Tibial nerve (tissue), 4 donors: ENCODE measurements at places on chromosomes 13 and 19. TPM values are rescaled to one million over a fixed set of nuclear protein-coding genes. Genes with fewer than 3 reads are reported as not detected.

Gene LYL1
- total RNA-seq, result 21.1 TPM

Gene RNASEH2B
- total RNA-seq, result 104 TPM

Gene BBC3
- total RNA-seq, result 2.8 TPM

Gene SLAIN1
- total RNA-seq, result 6.5 TPM

Gene CD79A
- total RNA-seq, result not detected

Gene FFAR2
- total RNA-seq, result 0.22 TPM

GRCh38 chr19:14342809-14343208 lies 38.4 kb upstream of the ADGRE5 start:
- no peaks in the 10 kb centered on the region for H3K27me3 ChIP-seq
- no peaks in the 10 kb centered on the region for H3K36me3 ChIP-seq
- DNase-seq, result no peak
- no peak overlapping the region for H3K27ac ChIP-seq
- no peak overlapping the region for H3K4me3 ChIP-seq

- H3K36me3 ChIP-seq, result no peaks in the 10 kb centered on the region
- no peak overlapping the region for H3K27ac ChIP-seq
- H3K4me3 ChIP-seq, result peak overlapping the region; percentile 13
- no peak for DNase-seq
These were observed 11.9 kb downstream of the ZIC5 start for GRCh38 chr13:99959540-99960230.

DNA sequence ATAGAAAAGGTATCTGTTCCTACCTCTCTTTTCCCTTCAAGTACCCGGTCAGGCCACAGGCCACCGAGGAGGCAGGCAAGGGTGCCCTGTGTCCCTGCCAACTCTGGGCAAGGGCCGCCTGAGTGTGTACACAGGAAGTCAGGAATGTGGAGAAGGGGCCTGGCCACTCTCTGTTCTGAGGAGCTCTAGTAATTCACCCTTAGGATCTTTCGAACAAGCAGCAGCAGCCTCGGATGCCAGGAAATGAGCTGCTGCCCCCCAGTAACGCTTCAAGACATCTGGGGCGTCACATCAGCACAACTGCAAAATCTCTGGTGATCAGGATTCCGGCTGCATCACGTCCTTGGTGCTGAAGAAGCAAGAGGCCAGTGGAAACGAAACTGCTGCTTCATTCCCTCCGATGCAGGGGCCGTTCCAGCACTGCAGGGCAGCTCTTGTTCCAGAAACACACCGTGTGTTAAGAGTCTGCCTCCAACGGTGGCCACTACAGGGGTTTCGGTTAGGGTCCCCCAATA lies 2.0 kb downstream of the RAB20 start:
- no peaks in the 10 kb centered on the region for H3K4me1 ChIP-seq
- peak overlapping the region; percentile 71 for H3K4me3 ChIP-seq
- H3K36me3 ChIP-seq, result no peaks in the 10 kb centered on the region
- no peaks in the 10 kb centered on the region for H3K27me3 ChIP-seq
- DNase-seq, result no peak

- H3K36me3 ChIP-seq, result no peaks in the 10 kb centered on the region
- H3K27me3 ChIP-seq, result no peaks in the 10 kb centered on the region
- no peaks in the 10 kb centered on the region for H3K4me1 ChIP-seq
- no peak for DNase-seq
These were observed 43.0 kb downstream of the CACNA1A start for GRCh38 chr19:13463296-13463695.

DNA sequence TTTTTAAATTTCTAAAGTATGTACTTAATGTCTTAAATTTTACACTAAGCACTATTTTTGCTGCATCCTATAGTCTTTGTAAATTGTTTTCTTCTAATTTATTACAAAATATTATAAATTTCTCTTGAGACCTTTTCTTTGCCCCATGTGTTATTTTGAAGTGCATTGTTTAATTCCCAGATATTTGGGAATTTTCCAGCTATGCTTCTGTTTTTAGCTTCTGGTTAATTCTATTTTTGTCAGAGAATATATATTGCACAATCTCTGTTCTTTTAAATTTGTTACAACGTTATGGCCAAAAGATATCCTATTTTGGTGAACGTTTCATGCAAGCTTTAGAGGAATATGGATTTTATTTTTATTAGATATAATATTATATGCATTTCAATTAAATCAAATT lies 917.4 kb upstream of the MIR17HG start:
- no peaks in the 10 kb centered on the region for H3K4me1 ChIP-seq
- H3K27ac ChIP-seq, result no peak overlapping the region
- H3K27me3 ChIP-seq, result no peaks in the 10 kb centered on the region
- no peaks in the 10 kb centered on the region for H3K36me3 ChIP-seq
- no peak for DNase-seq

GRCh38 chr19:35975608-35976214 lies 19.3 kb upstream of the SDHAF1 start:
- peaks cover 26% of the 10 kb centered on the region for H3K27me3 ChIP-seq
- no peaks in the 10 kb centered on the region for H3K4me1 ChIP-seq
- no peak for DNase-seq
- H3K36me3 ChIP-seq, result no peaks in the 10 kb centered on the region

DNA sequence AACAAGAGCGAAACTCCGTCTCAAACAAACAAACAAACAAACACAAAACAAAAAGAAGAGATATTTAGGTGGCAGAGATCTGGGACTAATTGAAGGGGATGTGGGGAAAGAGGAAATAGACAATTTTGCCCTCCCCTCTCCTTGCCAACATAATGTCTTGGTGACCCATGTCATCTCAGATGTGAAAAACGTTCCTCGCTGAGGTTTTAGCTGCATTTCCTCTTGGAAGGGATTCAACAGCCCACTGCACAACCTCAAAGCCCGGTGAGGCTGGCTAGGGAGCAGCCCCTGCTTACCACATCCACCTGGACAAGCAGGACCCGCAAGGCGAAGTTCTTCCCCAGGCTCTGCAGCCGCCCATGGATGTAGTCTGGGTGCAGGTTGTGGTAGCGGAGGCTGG lies 4.9 kb downstream of the ERCC1 start:
- peaks cover 7% of the 10 kb centered on the region for H3K4me1 ChIP-seq
- H3K27me3 ChIP-seq, result no peaks in the 10 kb centered on the region
- peaks cover 82% of the 10 kb centered on the region for H3K36me3 ChIP-seq

- H3K27ac ChIP-seq, result no peak overlapping the region
- H3K36me3 ChIP-seq, result no peaks in the 10 kb centered on the region
- H3K4me3 ChIP-seq, result no peak overlapping the region
These were observed 35.3 kb downstream of the DACH1 start for GRCh38 chr13:71831716-71832115.

GRCh38 chr19:43754253-43754502 lies 584 bp downstream of the SMG9 start:
- H3K4me1 ChIP-seq, result peaks cover 19% of the 10 kb centered on the region
- H3K36me3 ChIP-seq, result peaks cover 26% of the 10 kb centered on the region
- no peaks in the 10 kb centered on the region for H3K27me3 ChIP-seq
- peak overlapping the region; percentile 99 for H3K27ac ChIP-seq
- no peak for DNase-seq

- DNase-seq, result peak; percentile 87
- H3K36me3 ChIP-seq, result no peaks in the 10 kb centered on the region
- H3K4me1 ChIP-seq, result peaks cover 11% of the 10 kb centered on the region
- peaks cover 13% of the 10 kb centered on the region for H3K27me3 ChIP-seq
These were observed 14.1 kb downstream of the RDH8 start for GRCh38 chr19:10027158-10027997.
